ENCODE measurements at places on chromosomes 1 and 21.

DNA sequence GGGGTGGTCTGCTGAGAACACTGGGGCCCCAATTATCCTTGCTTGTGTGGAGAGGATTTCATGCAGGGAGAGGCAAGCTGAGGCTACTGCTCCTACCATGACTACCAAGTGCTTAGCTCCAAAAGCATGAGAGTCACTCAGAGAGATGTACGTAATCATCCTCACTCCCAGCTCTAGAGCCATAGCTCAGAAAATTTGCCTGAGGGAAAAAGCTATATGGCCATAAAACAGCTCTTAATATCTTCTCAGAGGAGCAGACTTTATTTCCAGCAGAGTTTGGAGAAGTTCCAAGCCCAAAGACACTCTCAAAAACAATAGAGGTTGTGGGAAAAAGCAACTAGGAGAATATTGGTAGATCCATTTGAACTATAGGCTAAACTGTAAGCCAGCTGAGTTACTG, 106.4 kb upstream of the PBX1 start:
- no peak for DNase-seq

GRCh38 chr1:110719908-110720307, 45.2 kb upstream of the KCNA3 start:
- DNase-seq, result no peak

GRCh38 chr1:220544901-220545303, 17.0 kb downstream of the MARK1 start:
- no peak for DNase-seq

DNA sequence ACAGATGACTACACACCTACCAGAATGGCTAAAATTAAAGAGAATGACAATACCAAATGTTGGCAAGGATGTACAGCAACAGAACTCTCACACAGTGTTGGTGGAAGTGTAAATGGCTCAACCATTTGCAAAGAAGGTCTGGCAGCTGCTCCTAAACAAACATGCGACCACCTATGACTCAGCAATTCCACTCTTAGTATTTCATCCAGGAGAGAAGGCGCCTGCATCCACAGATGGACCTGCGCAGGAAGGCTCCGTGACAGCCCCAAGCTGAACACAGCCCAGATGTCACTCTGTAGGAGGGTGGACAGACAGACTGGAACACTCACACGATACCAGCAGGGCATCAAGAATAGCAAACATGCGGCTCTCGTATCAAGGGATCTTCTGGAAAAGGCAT, 6.7 kb downstream of the PTTG1IP start:
- no peak for DNase-seq

GRCh38 chr1:9689971-9690381, 38.4 kb downstream of the PIK3CD start:
- no peak for DNase-seq

DNA sequence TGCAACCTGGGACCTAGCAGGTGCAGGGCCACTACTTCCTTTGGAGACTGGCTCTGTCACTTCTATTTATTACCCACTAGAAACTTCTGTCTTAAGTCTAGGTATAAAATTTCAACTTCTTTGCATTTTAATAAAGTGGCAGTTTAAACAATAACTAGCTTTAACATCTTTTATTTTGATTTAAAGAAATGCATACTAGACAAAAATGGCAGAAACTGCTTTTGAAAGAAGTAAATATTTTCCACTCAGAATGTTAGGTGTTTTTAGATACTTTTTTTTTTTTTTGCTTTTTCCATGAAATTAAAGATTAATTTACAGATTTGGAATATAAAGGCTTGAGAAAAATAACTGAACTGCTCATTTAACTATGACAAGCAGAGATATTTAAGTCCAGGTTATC, 1477.6 kb downstream of the KCNT2 start:
- no peak for DNase-seq

GRCh38 chr1:213728593-213729536, 258.9 kb upstream of the PROX1 start:
- no peak for DNase-seq

GRCh38 chr1:145992502-145992936, 3.9 kb downstream of the TXNIP start:
- no peak for DNase-seq

DNA sequence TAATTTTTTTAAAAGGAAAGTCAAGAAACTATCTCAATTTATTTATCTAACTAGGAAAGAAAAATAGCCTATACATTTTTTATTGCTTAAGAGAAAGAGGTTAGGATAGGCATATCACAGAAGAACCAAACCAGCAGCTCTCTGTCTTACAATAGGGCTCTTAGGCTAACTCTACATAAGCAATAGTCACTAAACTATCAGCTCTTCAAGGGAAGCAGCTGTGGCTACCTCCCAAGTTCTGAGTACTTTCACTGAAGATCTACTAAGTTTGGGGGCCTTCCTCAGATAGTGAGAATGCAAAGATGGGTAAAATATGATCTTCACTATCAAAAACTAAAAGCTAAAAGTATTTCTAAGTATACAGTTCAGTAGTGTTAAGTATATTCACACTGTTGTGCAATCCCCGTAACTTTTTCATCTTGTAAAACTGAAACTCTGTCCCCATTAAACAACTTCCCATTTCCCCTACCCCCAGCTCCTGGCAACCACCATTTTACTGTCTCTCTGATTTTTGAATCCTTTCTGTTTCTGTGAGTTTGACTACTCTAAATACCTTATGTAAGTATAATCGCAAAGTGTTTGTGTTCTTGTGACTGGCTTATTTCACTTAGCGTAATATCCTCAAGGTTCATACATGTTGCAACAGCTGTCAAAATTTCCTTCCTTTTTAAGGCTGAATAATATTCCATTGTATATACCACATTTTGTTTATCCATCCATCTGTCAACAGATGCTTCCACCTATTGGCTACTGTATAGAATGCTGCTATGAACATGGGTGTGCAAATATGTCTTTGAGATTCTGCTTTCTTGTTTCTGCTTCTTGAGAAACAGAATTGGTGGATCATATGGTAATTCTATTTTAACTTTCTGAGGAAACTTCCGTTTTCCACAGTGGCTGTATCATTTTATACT, 73.3 kb downstream of the ACBD6 start:
- DNase-seq, result no peak

DNA sequence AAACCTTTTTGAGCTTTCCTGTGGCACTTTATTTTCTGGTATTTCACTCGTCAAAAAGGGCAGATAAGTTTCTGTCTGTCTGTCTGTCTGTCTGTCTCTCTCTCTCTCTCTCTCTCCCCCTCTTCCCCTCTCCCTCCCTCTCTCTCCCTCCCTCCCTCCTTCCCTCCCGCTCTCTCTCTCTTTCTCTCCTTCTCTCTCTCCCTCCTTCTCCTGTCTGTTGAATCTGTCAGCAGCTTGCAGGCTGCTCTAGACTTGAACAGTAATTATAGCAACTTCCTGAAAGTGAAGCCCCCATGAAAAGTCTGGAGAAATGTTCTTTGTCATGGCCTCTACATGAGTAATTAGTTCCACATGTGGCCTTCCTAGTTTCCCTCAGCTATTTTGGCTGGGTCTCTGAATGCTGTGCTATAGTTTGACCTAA, 275.2 kb upstream of the C1orf105 start:
- DNase-seq, result no peak

GRCh38 chr1:61253059-61253735, 170.8 kb downstream of the NFIA start:
- DNase-seq, result peak; percentile 18

- no peak for DNase-seq
Measured at GRCh38 chr1:201552941-201553351, 14.0 kb downstream of the NAV1 start.

DNA sequence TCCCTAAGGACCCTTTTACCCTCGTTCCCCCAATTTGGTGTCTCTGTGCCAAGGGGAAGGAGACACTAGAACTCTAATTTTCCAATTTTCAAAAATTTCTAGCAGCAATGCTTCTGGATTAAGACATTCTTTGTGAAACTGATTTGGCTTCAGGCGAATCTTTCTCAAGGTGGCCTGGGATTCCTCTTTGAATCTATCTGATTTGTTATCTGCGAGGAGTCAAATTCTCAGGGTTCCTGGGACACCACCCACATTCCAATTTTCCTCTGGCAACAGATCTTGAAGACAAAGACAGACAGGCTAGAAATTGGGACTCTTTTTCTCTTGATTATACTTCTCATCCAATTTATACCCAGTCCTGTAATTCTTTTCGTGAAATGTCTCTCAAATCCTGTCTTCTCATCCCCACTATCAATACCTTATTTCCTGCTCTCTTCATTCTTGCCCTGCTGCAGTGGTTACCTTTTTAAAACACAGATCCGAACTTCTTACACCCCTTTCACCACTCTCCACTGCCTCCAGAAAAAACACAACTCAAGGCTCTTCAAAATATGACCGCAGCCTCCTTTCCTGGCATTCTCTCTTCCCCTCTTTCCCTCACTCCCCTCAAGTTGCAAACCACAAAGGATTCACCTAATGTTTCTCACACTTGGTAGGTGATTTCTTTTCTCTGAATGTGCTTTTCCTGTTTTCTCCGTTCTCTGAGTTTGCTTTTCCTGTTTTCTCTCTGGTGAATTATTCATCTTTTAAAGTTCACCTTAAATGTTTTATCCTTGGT, 2.7 kb upstream of the MPZL1 start:
- DNase-seq, result no peak

DNA sequence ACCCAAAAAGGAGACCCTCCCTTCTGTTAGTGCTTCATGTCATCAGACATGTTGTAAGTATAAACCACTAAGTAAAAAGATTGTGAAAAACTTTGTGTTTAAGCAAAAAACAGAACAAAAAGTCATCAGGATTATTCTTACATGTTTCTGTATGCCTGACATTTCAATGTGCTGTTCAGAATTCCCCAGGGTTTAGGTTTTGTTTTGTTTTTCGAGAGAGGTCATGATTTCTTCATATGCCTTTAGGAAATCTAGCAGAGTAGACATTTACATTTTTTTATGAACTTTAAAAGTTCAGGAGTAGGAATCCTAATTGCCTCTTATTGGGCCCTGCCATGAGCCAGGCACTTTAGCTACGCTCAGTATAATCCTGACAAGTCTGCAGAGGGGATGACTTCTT, 85.3 kb downstream of the VPS13D start:
- DNase-seq, result no peak

- no peak for DNase-seq
Measured at GRCh38 chr1:201141418-201141817, 12.9 kb downstream of the TMEM9 start.

GRCh38 chr1:239125893-239126292, 260.5 kb upstream of the CHRM3 start:
- DNase-seq, result no peak

GRCh38 chr1:206685769-206686477, 1.2 kb downstream of the MAPKAPK2 start:
- peak; percentile 67 for DNase-seq

GRCh38 chr21:46634966-46635323, 529 bp upstream of the PRMT2 start:
- DNase-seq, result peak; percentile 68

DNA sequence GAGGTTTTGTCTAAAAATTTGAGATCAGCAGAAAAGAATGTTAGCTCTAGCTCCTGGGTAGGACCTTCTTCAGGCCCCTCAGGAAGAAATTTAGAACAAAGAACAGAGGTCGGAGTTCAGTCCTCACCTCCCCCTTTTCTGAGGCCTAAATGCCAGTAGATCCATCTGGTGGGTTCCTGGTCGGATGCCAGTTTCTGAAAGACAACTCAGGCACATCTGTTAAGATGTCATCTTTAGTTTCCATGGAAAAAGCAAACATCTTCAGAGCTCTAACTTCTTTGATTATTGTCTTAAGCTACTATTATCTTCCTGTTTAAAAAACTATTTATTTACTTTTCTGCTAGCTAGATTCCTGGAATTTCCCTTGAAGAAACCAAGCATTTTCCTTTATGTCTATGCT, 37.1 kb upstream of the USP25 start:
- no peak for DNase-seq

GRCh38 chr1:172753964-172754363, 95.1 kb downstream of the FASLG start:
- DNase-seq, result no peak

- no peak for DNase-seq
Measured at GRCh38 chr1:198363625-198364151, 176.8 kb downstream of the ATP6V1G3 start.

- DNase-seq, result no peak
Measured at GRCh38 chr1:172452536-172453152, 8.8 kb upstream of the PIGC start.

DNA sequence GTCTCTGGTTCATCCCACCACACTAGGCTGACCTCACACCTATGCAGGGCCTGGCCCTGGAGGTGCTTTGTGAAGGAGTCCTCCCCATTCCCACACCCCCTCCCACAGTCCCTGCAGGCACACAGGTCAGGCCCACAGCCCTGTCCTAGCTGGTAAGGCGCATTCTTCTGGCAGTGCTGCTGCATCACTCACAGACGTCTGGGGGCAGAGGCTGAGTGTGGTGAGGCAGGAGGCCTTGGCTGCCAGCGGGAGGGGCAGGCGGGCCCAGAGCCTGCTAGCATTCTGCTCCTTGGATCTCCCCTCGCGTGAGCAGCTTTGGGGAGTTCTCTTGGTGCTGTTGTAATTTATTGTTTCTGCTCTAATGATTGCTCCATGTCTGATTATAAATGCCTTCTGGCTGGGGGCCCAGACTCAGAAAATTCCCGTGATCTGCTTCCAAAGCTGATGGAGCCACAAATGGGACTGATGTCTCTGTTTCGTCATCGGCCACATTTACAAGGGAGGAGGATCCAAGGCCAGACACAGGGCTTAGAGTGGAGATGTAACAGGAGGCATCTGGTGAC, 62.9 kb downstream of the TRABD2B start:
- no peak for DNase-seq

- DNase-seq, result no peak
Measured at GRCh38 chr1:236850077-236850979, 55.2 kb downstream of the MTR start.

GRCh38 chr1:190373705-190374336, 103.8 kb downstream of the BRINP3 start:
- DNase-seq, result no peak

DNA sequence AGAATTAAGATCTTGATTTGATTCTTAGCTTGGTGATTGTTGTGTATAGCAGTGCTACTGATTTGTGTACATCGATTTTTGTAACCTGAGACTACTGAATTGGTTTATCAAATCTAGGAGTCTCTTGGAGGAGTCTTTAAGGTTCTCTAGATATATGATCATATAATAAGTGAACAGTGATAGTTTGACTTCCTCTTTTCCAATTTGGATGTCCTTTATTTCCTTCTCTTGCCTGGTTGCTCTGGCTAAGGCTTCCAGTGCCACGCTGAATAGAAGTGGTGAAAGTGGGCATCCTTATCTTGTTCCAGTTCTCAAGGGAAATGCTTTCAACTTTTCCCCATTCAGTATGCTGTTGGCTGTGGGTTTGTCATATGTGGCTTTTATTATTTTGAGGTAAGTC, 61.5 kb upstream of the LYST start:
- DNase-seq, result no peak

DNA sequence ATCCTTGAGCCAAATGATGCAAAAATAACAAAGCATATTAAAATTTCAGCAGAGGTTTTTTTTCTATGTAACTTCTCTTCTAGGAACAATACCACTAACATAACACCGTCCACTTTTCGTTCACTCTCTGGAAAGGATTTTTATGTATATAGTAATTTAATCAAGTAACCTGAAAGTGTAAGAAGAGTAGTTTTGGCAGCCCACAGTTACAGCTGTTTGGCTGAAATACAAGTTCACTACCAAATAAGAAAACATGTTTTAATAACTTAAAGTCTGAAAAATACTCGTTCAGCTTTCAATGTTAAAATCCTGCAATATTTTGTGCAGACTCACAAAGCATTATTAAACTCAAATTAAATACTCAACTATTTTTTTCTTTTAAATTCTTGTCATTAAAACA, 896.8 kb upstream of the ADGRL4 start:
- no peak for DNase-seq

GRCh38 chr1:221604948-221605347, 136.9 kb downstream of the DUSP10 start:
- no peak for DNase-seq
